ENCODE measurements at places on chromosomes 12 and 14.

DNA sequence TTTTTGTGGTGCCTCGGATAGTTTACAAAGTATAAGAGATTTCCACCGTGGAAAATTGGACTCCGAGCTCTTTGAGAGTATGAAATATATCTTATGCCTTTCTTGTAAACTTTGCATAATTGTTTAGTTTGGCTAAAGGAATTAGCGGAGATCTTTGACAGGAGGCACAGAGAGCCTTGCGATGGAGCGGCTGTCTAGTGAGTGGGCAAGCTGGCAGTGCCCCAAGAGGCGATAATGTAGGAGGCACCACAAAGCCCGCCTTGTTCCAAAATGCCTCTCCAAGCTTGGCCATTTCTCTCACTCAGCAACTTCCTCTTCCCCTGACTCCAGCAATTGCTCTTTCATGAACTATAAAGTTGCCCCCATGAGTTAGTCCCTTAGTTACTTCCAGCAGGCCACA lies 270.1 kb upstream of the PRICKLE1 start:
- DNase-seq = peak; percentile 3

DNA sequence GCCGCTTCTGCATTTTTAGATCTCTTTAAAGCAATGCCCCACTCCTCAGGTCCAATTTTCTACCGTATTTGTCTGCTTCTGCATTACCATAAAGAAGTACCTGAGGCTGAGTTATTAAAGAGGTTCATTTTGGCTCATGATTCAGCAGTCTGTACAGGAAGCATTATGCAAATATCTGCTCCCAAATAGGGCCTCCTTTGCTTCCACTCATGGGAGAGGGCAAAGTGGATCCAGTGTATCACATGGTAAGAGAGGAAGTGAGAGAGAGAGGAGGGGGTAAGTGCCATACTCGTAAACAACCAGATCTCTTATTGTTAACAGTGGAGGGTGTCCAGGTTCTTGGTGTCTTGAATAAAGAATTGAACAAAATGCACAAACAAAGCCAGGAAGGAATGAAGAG lies 316.1 kb upstream of the SEL1L start:
- no peak for DNase-seq

DNA sequence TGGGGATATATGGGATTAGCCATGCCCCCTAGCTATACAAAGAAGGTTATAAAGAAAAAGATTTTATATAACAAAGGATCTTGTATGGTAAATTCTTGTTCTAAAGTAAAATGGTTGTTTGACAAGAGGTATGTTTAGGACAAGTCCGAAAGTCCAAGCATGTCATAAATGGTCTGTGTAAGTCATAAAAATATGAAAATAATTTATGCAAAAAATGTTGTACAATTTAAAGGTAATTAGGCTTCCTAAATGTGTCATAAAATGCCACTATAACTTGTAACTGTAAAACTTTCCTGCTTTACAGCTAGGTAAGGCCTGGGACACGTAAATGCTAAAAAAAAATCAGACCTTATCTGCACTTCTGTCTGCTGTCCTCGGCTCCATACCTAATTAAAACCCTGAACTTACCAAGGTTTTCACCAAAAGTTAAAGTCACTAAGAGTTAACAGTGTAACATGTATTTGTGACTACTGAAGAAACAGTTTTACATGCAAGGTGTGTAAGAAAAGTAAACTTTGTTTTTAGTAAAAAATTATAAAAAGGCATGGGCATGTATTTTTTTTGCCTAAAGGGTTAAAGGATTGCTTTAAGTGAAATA lies 110.0 kb upstream of the RESF1 start:
- DNase-seq = no peak

DNA sequence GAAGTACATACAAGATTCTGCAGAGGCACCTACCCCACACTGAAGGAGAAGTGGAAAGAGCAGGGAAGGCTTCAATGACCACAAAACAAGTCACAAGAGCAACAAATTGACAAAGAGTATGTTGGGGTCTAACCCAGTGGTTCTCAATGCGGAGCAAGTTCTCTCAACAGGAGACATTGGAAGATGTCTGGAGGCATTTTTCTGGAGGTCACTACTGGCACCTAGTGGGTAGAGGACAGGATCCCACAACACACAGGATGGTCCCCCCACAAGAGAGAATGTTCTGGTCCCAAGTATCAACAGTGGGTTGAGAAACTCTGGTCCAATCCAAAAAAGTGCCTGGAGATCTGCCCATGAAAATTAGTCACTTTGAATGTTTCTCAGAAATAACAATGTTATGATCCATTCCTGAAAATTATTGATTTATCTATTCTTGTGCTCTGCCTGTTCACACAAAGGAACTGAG lies 3.4 kb downstream of the SSH1 start:
- peak; percentile 95 for DNase-seq

GRCh38 chr12:51270067-51270950 lies at the start of gene SMAGP:
Gene SMAGP, minus strand, starts transcription at chr12:51270415. Its CDS starts 1,137 bp downstream, at chr12:51269278.
- DNase-seq = no peak

DNA sequence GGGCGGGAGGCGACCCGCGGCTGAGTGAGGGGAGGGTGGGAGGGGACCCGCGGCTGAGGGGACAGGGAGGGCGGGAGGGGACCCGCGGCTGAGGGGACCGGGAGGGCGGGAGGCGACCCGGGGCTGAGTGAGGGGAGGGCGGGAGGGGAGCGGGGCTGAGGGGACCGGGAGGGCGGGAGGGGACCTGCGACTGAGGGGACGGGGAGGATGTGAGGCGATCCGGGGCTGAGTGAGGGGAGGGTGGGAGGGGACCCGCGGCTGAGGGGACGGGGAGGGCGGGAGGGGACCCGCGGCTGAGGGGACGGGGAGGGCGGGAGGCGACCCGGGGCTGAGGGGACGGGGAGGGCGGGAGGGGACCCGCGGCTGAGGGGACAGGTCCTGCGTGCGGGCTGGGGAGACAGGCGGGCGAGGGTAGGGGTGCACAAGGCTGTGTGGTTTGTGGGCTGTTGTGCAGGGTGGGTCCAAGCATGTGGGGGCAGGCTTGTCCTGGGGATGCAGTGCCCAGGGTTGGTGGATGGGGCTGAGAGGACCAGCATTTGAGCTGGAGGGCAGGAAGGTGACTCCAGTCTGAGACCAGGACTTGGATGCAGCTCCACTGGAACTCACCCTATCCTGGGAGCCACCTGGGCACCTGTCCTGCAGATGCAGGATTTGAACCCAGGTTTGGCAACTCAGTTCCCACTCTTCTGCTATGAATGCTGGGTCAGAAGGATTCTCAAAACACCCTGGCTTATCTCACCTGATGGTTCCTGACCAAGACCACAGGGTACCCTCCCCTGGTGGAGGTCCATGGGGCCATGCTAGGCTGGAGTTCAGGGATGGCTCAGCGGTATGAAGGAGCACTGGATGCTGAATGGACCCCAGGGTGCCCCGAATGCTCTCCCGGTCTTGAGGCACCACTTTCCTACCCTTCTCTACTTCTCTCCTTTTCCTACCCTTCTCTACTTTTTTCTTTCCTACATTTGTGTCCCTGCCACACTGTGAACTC lies 9.4 kb downstream of the PLD4 start:
- DNase-seq = no peak

DNA sequence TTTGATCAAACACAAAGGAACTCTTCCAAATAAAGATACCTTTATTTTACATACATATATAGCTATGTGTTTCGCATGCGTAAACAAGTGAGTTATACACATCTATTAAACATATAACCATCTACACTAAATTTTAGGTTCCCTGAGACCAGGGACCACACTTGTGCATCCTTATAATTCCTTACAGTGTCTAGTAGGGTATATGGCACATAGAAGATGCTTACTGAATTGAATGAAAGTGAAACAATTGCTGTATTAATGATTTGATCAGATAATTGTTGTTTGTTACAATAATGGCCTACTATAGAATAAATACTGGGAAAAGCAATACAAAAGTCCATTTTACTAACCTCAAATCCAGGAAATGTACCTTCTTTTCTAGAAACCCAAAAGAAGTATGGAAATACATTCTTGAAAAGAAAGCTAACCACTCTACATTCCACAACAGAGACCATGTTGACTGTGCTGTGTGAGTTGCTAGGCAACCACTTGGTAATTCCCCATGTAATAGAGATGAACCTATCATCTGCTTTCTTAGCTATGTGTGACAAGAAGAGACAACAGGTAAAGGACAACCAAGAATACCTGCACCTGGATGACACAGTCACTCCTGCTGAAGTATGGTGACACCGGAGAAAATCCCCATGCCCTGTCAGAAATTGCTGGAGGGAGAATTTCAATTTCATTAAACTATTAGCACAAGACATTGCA lies 11.9 kb upstream of the CIPC start:
- no peak for DNase-seq

GRCh38 chr14:92880851-92881250 lies 42.1 kb upstream of the CHGA start:
- DNase-seq = peak; percentile 30

- DNase-seq = no peak
Measured at GRCh38 chr14:28613532-28613931, 153.1 kb upstream of the FOXG1 start.

DNA sequence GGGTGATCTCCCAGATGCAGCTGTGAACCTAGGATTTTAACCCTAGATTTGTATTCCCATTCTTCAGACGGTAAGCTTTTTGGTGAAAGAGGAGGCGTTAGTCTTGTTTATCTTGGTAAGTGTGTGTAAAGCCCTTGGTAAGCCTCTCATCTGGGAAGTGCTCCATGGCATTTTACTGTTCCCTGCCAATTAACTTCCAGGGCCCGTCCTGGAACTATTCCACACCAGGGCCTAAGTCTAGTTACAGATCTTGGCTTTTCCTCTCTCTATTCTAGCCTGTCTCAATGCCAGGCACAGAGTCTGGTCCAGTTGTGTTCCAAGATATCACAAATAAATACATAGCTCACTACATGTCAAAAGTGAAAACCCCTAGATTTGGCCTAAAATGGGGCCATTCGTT lies 42.4 kb downstream of the YEATS4 start:
- DNase-seq = no peak

DNA sequence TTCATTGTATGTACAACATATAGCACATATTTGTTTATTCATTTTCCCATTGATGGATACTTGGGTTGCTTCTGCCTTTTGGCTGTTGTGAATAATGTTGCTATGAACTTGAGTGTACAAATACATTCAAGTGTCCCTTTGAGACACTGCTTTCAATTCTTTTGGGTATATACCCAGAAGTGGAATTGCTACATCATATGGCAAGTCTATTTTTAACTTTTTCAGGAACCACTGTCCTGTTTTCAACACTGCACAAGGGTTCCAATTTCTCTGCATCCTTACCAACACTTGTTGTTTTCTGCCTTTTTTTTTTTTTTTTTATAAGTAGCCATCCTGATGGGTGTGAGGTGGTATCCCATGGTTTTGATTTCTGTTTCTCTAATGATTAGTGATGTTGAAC lies 15.9 kb downstream of the RBMS2 start:
- no peak for DNase-seq

- DNase-seq = no peak
Measured at GRCh38 chr12:11822081-11822834, 172.8 kb downstream of the ETV6 start.

- DNase-seq = no peak
Measured at GRCh38 chr12:94218233-94218632, 69.9 kb downstream of the PLXNC1 start.

DNA sequence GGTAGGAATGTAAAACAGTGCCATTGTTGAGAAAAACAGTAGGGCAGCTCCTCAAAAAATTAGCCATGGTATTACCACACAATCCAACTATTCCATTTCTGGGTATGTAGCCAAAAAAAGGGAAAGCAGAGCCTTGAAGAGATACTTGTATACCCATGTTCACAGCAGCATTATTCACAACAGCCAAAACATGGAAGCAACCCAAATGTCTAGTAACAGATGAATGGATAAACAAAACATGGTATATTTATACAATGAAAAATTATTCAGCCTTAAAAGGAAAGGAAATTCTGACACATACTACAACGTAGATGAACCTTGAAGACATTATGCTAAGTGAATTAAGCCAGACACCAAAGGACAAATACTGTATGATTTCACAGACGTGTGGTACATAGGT lies 67.6 kb upstream of the GNG2 start:
- DNase-seq = no peak

DNA sequence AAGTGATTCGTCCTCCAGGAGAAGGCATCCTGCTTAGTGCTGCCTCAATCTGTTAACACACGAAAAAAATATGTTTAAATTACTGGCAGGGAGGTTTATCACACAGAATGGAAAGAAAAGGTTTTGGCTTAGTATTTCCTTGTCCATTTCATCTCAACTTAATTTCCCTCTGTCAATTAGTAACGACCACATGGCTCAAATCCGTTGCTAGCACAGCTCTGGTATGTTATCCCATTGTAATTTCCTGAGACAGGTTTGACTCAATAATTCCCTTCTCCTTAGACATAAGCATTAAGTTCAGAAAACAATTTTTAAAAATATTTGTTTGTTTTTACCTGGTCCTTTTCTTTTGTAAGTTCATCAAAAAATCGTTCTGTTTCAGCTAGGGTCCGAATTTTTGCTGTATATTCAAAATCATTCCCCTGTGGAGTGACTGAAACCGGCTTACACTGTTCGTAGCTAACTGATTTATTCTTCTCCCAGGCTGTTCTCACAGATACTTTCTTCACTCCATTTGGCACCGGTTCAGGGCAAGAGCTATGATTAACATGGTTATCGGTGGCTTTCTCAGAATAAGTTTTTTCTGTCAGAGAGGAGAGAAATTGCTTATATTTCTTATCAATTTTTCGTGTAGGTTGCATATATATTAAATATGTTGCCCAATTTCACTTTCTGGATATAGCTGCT lies 10.1 kb upstream of the PITPNM2 start:
- DNase-seq = no peak

- DNase-seq = no peak
Measured at GRCh38 chr12:15520083-15520482, 197.8 kb downstream of the PTPRO start.

DNA sequence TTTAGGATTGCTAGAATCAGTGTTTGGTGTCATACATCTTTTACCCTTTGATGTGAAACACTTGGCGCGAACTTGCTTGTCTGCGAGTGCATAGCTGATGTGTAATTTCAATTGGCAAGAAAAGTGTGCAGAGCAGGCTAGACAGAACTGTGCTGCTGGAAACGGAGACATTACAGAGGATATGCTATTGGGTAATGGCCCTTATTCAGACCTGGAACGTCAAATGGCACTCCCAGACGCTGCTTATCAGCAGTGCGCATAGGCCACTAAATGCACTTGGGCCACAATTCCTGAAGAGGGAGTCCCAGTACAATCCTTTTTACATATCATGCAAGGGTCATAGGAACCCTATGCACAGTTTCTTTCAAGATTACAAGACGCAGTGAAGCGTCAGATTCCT lies 15.7 kb upstream of the SLC10A1 start:
- DNase-seq = no peak

- DNase-seq = no peak
Measured at GRCh38 chr12:55624056-55624455, 12.6 kb upstream of the OR10P1 start.

- DNase-seq = no peak
Measured at GRCh38 chr14:21070610-21071224, 613 bp downstream of the ARHGEF40 start.

DNA sequence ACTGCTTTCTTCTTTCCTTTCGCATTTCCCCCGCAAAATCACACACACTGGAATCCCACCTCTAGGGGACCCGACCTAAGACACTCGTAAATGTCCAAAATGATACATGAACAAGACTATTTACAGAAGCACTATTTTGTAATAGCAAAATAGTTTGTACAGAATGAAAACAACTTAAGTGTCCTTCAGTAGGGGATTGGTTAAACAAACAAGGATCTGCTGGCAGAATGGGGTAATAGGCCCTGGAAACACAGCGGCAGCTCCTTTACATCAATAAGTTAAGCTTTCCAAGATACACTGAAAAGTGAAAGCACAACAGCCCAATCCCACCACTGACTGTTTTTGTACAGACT lies 48.8 kb downstream of the LTBP2 start:
- no peak for DNase-seq

GRCh38 chr14:74881431-74882102 lies at the start of gene DLST:
Gene DLST, plus strand, starts transcription at chr14:74881916. Its CDS starts 38 bp downstream, at chr14:74881954.
- peak; percentile 64 for DNase-seq

GRCh38 chr14:33475623-33476022 lies 475.3 kb downstream of the EGLN3 start:
- no peak for DNase-seq
